ENCODE measurements at places on chromosomes 7 and 10. TPM values are rescaled to one million over a fixed set of nuclear protein-coding genes. Genes with fewer than 3 reads are reported as not detected.

DNA sequence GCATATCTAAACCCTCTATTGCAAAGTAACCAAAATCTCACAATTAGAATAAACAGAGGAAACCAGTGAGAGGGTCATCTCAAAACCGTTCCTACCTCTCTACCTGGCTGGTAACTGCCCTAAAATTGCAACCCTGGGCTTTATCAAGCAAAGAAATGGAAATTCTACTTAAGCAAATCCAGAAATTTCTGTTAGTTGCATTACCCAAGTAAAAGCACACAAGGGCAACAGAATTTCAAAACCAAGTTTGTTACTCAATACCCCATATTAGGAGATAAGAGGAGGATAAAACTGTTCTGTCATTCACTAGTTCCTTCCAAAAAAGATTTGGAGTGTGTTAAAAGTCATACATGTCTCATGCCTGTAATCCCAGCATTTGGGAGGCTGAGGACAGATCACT lies 195.3 kb downstream of the FAM107B start:
- DNase-seq: no peak
- H3K36me3 ChIP-seq: no peaks in the 10 kb centered on the region
- H3K4me1 ChIP-seq: peaks cover 57% of the 10 kb centered on the region
- no peak overlapping the region for H3K4me3 ChIP-seq
- peak overlapping the region; percentile 82 for H3K27ac ChIP-seq

- H3K27me3 ChIP-seq: no peaks in the 10 kb centered on the region
- no peaks in the 10 kb centered on the region for H3K4me1 ChIP-seq
- H3K27ac ChIP-seq: no peak overlapping the region
- no peak overlapping the region for H3K4me3 ChIP-seq
These were observed 287.6 kb downstream of the TWIST1 start for GRCh38 chr7:18829858-18830285.

- peak overlapping the region; percentile 92 for H3K27ac ChIP-seq
- no peaks in the 10 kb centered on the region for H3K27me3 ChIP-seq
- peak overlapping the region; percentile 35 for H3K4me3 ChIP-seq
- DNase-seq: no peak
- H3K4me1 ChIP-seq: peaks cover 32% of the 10 kb centered on the region
These were observed 477 bp upstream of the MCU start for GRCh38 chr10:72691470-72691862.

The ADGRA1 gene
- under 0.01 TPM for total RNA-seq

The CYP2C18 gene
- not detected for total RNA-seq

The ASIC3 gene
- total RNA-seq: 0.78 TPM

The GDF2 gene
- not detected for total RNA-seq

All from body of pancreas (tissue), 4 donors.